ENCODE measurements at places on chromosomes 5 and 9.

DNA sequence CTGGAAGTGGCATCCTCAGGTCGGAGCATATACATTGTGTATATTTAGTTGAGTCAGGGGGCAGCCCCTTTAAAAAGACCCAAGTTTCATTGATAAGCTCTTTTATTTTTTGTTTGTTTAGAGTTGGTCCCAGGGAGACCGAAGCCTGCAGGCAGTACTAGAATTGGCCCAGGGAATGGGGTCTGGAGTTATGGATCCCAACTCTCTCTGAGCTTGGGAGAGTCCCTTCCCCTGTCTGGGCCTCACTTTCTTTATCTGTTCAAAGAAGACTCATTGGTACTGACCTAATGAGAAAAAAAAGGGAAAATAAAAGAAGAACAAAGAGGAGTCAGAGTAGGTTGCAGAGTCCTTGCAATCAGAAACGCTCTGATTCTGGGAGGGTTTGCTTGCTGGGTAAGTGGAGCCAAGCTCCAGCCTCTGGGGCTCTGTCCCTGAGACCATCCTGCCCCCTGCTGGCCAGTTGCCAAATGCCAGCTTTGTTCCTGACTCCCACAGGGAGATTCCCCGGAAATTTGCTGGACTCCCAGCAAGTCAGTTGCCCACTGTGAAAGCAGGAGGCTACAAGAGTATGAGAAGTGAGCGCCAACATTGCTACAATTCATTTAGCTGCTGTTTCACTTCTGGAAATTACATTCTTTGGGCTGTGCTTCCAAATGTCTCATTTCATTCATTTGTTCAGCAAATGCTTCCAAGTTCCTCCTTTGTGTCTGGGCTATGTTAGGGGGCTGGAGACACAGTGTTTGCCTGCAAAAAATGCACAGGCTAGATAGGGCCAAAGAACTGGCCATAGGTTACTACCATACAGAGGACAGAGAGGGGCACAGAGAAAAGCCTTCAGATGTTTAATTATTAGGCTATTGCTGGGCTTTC is 156.2 kb downstream of the MELK start:
- peak; percentile 61 for DNase-seq

- no peak for DNase-seq
Measured at GRCh38 chr9:106107716-106108115, 413.4 kb downstream of the TMEM38B start.

DNA sequence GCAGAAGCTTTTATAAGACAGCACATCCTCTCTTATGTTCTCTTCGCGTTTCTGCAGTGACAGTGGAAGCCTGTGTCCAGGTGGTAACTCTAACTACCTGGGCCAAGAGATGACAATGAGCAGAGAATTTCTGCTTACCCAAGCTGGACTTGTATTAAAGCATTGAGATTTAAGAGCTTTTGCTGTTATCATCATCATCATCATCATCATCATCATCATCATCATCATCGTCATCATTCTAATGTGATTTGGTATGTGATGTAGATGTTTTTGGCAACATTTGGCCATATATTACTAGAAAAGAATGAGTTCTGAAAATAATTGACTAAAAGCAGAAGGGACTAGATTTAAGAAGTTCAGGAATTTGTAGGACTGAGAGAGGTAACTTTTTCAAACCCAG is 401.3 kb downstream of the BRINP1 start:
- DNase-seq, result no peak

- DNase-seq, result no peak
Measured at GRCh38 chr9:127209948-127210640, 54.5 kb upstream of the GARNL3 start.

DNA sequence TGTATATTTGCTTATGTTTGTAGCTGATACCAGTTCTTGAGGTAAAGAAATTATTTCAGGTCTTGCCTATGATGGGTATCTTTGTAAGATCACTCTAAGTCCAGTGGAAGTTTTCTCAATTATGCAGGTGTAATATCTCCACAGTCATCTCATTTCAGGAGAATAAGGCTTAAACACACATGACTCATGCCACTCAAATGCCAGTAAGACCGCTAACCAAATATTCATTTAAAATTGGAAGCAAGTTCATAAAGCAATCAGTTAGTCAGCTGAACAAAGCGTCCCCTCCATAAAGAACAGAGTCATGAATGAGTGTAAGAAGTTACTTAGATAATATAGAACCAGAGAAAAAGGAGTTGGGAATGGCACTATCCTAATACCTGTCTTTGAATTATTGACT is 248.7 kb downstream of the LURAP1L start:
- DNase-seq, result no peak

GRCh38 chr5:82959466-82959865 is 117.7 kb downstream of the TMEM167A start:
- no peak for DNase-seq

DNA sequence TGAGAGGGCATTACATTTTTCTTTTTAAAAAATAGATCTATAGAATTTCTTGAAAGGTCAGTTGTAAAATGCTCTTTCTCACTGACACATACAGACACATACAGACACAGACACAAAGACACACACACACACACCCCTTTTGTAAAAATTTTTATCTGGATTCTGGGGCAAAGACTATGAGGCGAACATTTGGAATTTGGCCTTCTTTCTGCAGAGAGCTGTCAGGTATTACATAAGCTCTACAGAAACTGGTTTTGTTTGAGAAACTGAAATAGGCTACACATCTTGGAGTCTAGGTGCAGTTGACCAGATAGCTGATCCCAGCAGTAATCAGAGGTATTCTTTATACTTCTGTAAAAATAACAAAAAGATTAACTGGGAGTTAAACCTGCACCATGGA is 315.9 kb upstream of the RPS23 start:
- DNase-seq, result no peak

DNA sequence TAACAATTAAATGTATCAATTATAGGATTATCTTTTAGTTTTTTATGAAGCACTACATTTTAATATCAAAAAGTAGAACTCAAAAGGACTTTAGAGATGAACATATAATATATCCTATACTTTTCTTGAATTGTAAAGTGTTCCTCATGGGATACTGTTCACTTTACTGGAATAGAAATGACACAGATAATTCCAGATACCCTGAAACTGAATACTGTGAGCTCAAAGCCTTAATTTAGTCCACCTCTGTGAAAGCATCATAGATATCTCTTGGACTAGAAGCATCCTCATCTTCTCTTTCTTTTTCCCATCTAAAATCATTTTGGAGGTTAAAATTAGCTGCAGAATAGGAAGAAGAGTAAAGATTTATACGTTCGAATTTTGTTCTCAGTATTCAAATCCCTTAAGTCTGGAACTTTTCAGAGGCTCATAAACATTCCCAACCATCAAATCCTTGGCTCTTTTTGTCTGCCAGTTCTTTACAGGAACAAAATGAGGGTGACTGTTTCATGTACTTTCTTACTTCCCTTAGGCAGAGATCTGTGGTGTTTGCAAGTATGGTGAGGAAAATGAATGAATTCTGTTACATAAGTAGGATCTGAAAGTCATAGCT is 49.4 kb downstream of the ADAMTS19 start:
- DNase-seq, result no peak

DNA sequence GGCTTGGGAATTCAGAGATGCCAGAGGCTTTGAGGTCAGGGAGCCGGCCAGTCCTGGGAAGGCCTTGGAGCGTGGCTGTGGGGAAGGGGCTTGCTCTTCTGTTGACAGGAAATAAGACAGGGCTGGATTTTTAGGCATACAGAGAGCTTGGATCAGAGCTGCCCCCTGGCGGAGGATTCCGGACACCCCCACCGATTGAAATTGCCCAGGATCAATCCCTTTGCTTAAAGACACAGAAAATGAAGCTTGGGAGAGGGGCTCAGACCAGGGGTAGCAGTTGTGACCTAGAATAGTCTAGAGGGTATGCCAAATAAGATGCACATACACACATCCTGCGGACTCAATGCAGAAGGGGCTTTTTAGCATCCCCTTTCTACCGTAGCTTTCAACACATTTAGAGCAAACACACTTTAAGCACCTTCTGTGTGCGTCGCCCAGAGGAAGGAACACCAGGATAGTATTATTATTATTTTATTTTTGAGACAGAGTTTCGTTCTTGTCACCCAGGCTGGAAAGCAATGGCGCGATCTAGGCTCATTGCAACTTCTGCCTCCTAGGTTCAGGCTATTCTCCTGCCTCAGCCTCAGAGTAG is 1.7 kb upstream of the NTMT1 start:
- DNase-seq, result peak; percentile 66

GRCh38 chr9:69465473-69465872 is 140.5 kb downstream of the ENTREP1 start:
- no peak for DNase-seq

DNA sequence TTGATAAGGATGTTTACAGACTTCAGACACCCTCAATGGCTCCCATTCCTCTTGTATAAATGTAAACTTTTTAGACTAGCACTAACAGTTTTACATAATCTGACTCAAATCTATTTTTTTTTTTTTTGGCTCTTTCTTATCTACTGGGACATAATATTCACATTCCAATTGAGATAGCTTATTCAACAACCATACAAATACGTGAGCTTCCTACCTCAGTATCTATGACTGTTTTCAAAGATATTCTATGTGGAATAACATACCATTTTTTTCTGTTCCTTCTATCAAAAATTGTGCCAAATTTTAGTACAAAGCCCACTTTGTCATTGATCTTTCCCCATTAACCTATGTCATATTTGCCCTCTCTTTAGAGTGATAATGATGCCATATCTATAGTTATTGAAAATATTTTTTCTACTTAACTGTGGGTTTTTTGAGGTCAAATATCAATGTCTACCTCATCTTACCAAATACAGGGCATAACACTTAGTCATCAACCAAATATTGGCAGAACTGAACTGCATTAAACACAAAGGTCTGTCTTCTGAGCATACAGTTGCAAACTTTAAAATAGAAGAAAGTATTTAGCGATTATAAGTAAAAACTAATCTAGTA is 482.6 kb downstream of the PTPRD start:
- DNase-seq, result no peak

- DNase-seq, result no peak
Measured at GRCh38 chr5:68299575-68299974, 84.0 kb downstream of the PIK3R1 start.

DNA sequence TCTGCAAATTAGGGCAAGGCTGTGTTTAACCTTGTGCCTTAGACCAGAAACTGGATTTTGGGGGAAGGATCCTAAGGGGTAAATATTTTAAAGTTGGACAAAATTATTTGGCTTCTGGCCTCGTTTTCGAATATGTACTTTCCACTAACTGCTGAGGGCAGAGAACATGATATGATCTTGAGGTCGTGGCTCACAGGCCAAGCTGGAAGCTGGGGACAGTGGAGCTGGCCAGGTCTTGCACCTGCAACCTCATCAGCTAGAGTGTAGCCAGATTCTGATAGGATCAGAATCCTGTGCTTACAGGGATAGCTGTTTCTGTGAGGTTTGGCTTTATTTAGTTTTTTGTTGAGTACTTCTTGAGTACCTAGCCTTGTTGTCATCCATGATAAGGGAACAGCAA is 24.9 kb downstream of the MAN2A1 start:
- DNase-seq, result no peak

GRCh38 chr5:162139190-162139589 is 71.6 kb downstream of the GABRG2 start:
- no peak for DNase-seq

DNA sequence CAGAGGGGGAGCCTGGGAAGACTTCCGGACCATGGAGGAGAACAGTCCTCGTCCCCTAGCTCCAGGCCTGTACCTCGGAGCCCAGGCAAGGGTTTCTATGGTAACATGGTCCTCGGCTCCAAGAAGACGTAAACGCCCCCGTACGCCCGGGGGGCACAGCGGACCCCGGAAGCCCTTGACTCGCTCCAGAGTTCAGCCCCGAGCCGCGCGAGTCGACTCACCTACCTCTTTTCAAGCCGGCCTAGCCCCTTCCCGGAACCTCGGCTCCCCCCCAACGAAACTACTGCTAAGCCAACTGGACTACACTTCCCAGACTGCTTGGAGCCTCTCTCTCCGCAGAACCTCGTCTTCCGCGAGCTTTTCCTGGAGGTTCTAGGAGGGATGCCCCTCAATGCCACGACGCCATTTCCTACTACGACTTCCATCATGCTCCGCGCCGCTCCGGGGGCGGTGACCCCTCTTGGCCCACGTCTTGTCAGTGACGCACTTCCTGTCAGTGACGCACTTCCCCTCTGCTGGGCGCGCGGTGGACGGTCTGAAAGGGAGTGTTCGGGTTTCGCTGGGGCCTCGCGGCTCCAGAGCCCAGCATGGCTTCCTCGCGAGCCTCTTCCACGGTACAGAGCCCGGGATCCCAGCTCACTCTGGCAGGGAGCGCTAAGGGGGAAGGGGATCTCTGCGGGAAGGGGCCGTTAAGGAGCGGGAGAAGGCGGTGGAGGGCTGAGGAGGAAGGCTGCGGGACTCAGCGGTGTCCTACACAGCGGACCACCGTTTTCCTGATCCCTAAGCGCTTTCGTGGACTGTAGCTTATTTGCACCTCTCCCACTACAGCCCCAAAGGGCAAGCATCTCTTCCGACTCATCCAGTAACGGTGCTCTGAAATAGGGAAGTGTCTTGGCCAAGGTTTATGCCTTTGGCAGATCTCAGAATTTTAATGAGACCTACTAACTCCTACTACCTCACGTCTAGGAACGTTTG is at the start of the genes CDC26 and PRPF4:
TSS of gene CDC26 (minus strand) at position 416 of the 975 bp plus-strand sequence. CDS start 3,065 bp downstream, outside the sequence.
TSS of gene PRPF4 (plus strand) at position 502 of the 975 bp plus-strand sequence. CDS start at position 588, 86 bp downstream.
- DNase-seq, result peak; percentile 99

DNA sequence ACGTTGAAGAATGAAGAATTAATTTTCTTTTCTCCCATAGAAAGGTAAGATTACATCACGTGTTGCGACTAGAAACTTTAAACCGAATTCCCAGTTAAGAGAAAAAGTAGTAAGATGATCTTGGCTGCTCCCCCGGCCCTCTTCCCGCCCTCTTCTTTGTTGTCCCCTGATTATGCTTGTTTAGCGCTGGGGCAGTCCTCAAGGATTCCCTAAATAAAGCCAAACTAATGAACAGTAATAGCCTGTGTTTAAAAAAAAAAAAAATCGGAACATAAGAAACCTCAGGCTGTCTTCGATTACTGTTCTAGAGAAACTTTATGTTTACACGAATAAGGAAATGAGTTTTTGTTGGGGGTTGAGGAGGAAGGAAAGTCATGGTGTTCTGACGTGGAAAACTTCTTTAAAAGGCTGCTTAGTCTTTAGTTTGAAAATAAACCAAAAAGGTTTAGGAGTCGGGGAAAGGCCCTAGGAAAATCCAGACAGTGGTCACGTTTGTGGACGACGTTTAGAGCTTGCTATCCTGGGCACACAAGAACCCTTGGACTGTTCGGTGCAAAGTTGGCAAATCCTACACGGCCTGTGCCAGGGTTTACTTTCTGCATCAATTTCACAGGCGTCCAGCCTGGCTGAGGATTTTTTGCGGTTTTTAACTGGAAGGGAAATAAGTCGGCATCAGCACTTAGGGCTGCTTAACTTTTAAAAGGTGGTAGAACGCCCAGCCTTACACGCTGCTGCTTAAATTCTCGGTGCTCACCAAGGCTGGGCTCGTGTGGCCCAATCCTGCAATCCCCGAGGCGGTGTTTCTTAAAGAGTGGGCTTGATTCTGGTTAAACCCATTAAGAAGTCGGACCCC is 1.1 kb upstream of the MAT2B start:
- peak; percentile 68 for DNase-seq

GRCh38 chr9:79284081-79284480 is 287.7 kb upstream of the TLE4 start:
- no peak for DNase-seq

- no peak for DNase-seq
Measured at GRCh38 chr9:19465586-19466279, 56.9 kb downstream of the ACER2 start.
